ENCODE measurements at places on chromosomes 2 and 18. TPM values are rescaled to one million over a fixed set of nuclear protein-coding genes. Genes with fewer than 3 reads are reported as not detected.

Gene DOK6
- not detected for total RNA-seq

Gene NR4A2
- 36.1 TPM for total RNA-seq

Gene REG3G
- total RNA-seq, result not detected

Gene PDCD1
- total RNA-seq, result 23.0 TPM

Gene ME2
- 75.2 TPM for total RNA-seq

Gene TSPYL6
- total RNA-seq, result not detected

DNA sequence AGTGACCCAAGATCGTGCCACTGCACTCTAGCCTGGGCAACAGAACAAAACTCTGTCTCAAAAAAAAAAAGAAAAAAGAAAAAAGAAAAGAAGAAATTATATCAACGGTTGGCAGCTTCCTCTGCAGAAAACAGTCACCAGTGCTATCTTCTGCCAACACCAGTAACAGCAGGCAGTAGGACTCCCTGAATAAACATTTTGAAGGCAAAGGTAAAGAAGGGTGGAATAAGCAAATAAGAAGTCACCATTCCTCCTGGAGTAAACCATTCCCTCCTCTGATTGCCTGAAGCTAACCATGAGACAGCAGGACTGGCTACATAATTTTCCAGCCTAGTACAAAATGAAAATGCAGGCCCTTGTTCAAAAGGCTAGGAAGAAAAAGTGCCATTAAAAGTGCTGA lies 9.0 kb upstream of the RNF103 start:
- no peak overlapping the region for H3K27ac ChIP-seq
- H3K27me3 ChIP-seq, result peaks cover 5% of the 10 kb centered on the region
- no peak for DNase-seq
- no peaks in the 10 kb centered on the region for H3K4me1 ChIP-seq

GRCh38 chr2:168378960-168379669 lies 77.0 kb upstream of the CERS6 start:
- H3K27ac ChIP-seq, result no peak overlapping the region
- H3K27me3 ChIP-seq, result no peaks in the 10 kb centered on the region
- peaks cover 5% of the 10 kb centered on the region for H3K4me1 ChIP-seq

DNA sequence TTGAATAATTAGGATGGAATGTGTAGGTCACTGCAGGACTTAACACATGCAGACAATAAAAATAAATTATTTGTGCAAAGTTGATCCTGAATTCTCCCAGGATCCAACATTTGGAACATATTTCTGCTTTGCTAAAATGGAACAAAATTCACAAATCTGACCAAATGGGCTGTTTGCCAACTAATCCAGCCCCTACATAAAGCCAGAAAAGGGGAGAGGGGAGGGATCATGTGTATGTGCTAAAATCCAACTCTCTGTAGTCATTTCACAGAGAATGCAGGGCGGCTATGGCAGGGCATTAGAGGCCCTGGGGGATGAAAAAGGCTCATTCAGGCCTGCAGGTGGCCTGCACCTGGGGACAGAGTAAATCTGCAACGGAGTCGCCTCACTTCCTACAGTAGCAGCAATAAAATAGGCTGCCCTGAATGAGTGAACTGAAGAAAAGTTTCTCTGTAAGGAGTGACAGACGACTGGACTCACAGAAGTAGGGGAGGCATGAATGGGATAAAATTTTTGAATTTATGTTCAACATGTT lies 4.0 kb upstream of the ZFP36L2 start:
- H3K27ac ChIP-seq, result no peak overlapping the region
- DNase-seq, result no peak
- no peak overlapping the region for H3K4me3 ChIP-seq
- peaks cover 4% of the 10 kb centered on the region for H3K36me3 ChIP-seq
- peaks cover 25% of the 10 kb centered on the region for H3K4me1 ChIP-seq
- no peaks in the 10 kb centered on the region for H3K27me3 ChIP-seq

GRCh38 chr2:20168048-20168726 lies 56.7 kb downstream of the SDC1 start:
- DNase-seq, result no peak
- H3K27me3 ChIP-seq, result no peaks in the 10 kb centered on the region
- H3K36me3 ChIP-seq, result no peaks in the 10 kb centered on the region

- H3K36me3 ChIP-seq, result no peaks in the 10 kb centered on the region
- no peak overlapping the region for H3K4me3 ChIP-seq
- H3K4me1 ChIP-seq, result no peaks in the 10 kb centered on the region
Measured at GRCh38 chr2:148300544-148300943, 279.7 kb downstream of the MBD5 start.

DNA sequence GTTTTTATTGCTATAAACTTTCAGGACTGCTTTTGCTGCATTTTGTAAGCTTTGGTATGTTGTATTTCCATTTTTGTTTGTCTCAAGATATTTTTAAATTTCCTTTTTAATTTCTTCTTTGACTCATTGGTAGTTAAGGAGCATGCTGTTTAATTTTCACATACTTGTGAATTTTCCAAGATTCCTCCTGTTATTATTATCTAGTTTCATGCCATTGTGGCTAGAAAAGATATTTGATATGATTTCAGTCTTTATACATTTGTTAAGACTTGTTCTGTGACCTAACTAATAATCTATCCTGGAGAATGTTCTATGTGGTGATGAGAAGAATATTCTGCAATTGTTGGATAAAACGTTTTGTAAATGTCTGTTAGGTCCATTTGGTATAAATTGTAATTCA lies 62.1 kb downstream of the NUP35 start:
- peaks cover 6% of the 10 kb centered on the region for H3K4me1 ChIP-seq
- no peak for DNase-seq
- H3K36me3 ChIP-seq, result peaks cover 60% of the 10 kb centered on the region
- no peak overlapping the region for H3K27ac ChIP-seq
- no peak overlapping the region for H3K4me3 ChIP-seq
- H3K27me3 ChIP-seq, result no peaks in the 10 kb centered on the region

- no peak overlapping the region for H3K4me3 ChIP-seq
- H3K27me3 ChIP-seq, result no peaks in the 10 kb centered on the region
- H3K36me3 ChIP-seq, result no peaks in the 10 kb centered on the region
- H3K4me1 ChIP-seq, result peaks cover 6% of the 10 kb centered on the region
Measured at GRCh38 chr2:109547280-109547679, 66.5 kb downstream of the SEPTIN10 start.

DNA sequence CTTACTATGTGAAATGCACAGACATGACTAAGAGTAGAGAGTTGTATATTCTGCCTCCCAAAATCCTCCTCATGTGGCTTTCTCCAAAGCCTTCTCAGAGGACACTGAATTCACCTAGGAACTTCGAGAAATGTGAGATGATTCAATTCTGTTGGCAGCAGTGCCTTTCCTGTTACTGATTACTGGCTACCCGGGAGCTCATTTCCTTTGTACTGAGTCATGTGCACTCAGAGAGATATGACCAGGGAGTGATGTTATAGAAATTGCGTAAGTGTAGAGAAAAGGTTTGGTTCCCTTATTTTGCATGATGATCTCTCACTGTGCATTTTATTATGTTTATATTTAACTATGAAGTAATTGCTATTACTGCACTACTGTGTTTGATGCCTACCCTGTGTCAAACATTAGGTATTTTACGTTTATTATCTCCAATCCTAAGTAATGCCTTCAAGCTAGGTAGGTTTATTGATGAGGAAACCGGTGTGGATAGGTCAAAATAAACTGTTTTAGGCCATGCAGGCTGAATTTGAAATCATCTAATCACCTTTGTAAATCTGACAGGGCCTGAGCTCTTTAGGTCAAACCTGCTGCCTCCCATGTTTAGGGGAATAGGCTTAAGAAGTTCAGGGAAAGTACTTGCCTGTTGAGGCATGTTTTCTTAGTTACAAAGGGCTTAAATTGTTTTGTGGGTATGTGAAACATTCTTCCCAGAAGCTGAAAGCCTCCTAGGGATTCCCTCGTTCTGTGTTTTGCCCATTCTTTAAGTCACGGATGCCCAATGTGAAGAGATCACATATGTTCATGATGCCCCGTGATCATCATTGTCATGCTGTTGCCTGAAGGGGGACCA lies 86.8 kb downstream of the FMNL2 start:
- H3K4me1 ChIP-seq, result peaks cover 30% of the 10 kb centered on the region
- H3K36me3 ChIP-seq, result peaks cover 1% of the 10 kb centered on the region
- no peak overlapping the region for H3K27ac ChIP-seq
- H3K27me3 ChIP-seq, result peaks cover 18% of the 10 kb centered on the region
- H3K4me3 ChIP-seq, result no peak overlapping the region

GRCh38 chr2:127155028-127155581 lies 48.2 kb upstream of the BIN1 start:
- H3K36me3 ChIP-seq, result no peaks in the 10 kb centered on the region
- no peaks in the 10 kb centered on the region for H3K4me1 ChIP-seq
- H3K27me3 ChIP-seq, result no peaks in the 10 kb centered on the region
- no peak overlapping the region for H3K4me3 ChIP-seq

- no peak overlapping the region for H3K27ac ChIP-seq
- no peak overlapping the region for H3K4me3 ChIP-seq
Measured at GRCh38 chr2:177882501-177882900, 190.1 kb downstream of the PDE11A start.

DNA sequence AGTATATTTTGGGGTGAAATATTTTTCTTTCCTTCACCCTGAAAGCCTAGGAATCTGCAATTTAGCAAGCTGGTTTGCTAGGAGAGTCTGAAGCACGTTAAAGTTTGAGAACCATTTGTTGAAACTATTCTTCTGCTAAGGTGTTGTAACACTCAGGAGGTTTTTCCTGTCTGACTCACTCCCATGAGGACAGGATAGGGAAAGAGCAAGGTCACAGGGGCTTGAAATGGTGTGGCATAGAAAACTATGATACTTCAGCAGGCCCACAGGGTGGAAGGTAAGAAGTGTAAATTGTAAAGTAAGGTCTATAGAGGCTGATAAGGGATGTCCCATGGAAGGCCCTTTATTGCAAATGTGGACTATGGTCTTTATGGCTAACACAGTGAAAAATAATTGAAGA lies 177.7 kb upstream of the ZC3H15 start:
- no peak for DNase-seq
- no peak overlapping the region for H3K27ac ChIP-seq
- no peaks in the 10 kb centered on the region for H3K27me3 ChIP-seq
- H3K36me3 ChIP-seq, result peaks cover 6% of the 10 kb centered on the region
- no peaks in the 10 kb centered on the region for H3K4me1 ChIP-seq

DNA sequence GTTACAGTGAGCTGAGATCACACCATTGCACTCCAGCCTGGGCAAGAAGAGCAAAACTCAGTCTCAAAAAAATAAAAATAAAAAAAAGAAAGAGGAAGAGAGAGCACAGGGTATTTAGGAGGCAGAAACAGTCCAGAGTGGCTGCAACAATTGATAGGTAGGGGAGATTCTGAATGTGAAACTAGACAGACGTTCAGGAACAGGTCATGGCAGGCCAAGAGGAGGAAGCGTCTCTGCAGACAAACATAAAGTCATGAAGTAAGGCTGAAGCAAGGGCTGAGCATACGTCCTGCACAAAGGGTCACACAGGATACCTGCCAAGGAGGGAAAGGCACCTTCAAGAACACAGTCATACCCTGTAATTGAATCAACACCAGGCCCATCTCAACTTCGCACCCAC lies 64.1 kb upstream of the ZNF532 start:
- peaks cover 29% of the 10 kb centered on the region for H3K27me3 ChIP-seq
- no peak overlapping the region for H3K27ac ChIP-seq
- no peak for DNase-seq
- H3K36me3 ChIP-seq, result no peaks in the 10 kb centered on the region

DNA sequence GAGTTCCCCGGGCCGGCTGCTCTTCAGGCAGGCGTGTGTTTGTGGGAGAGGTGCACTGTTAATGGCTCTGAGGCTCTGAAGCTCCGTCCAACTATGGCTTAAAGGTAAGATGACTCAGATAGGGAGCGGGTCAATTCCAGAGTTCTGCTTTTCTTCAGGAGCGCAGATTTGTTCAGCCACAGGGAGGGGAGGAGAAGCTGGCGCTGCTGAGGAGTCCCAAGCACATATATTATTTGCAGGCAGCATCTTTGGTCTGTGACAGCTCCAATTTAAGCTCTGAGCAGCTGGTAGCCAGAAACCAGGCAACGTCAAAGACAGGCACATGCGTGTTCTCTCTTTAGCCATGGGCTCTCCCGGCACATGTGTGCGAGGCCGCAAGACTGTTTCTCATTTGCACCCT lies 229.2 kb downstream of the BCL2 start:
- H3K4me3 ChIP-seq, result no peak overlapping the region
- H3K36me3 ChIP-seq, result no peaks in the 10 kb centered on the region
- DNase-seq, result no peak
- no peak overlapping the region for H3K27ac ChIP-seq
